Activated T-cell treated with anti-CD3 and anti-CD28 coated beads for 48 hours (primary cell): ENCODE measurements at places on chromosomes 2 and 18.

DNA sequence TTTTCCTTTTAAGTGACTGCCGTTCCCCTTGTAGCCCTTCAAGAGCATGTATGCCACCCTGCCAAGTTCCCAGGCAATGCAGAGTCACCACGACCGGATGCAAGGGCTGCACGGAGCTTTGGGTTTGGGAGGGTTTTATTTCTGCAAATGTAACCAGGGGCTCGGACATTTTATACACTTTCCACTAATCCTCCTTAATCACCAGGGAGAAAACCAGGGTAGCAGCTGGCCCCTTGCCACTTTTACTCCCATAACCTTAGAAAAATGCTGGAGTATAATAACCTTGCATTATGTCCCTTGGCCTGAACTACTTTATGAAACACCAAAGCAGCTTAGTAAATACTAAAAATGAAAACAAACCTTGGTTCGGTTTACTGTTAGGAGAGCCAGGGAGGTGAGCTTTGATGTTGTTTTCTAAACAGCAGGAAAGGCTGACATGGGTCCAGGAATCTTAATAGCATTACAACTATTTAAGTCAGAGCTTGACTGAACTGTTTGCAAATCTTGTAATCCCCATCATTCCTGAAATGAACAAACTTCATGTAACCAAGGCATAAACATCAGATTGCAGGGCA lies 152.8 kb upstream of the RIOK3 start:
- DNase-seq: no peak

DNA sequence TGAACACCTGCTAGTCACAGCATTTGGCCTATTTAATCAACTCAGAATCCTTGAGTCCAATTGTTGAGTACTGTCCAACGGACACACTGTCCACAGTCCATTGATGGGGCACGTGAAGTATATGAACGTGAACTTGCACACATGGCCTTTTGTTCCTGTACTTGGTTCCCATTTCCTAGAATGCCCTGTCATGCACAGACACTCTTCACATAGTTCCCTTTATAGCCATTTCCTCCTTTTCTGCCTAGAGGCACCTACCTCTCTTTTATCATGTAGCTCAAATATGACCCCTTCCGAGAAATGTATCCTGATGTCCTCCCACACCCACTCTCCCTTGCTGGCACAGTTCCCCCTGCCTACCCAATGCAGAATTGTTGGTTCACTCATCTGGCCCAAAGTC lies 8.7 kb upstream of the CRYGA start:
- DNase-seq: no peak

DNA sequence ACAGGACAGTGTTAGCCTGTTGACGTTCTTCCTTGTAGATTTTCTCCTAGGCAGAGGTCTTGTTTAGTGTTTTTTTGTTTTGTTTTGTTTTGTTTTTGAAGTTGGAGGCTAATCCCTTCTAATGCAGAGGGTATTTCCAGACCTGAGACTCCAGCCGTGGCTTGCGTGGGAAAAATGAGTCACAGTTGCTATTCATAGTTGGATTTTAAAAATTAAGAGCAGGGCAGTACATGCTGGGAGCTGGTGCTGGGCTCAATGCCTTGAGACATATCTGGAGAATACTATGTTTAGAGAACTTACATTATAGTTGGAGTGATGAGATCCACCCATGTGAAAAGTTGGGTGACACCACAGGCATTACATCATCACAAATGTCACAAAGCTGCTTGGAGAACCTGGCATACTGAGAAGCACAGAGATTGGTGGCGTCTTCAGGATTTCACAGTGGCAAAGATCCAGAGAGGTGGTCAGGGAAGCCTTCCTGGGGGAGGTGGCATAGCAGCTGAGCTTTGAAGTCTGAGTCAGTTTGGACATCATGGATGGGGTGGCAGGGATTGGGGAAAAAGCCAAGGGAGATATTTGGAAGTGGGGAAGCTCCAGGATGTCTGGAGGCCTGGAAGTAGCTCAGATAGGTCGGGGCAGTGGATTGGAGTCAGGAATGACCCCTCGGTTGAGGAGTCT lies 249.4 kb downstream of the LOXHD1 start:
- DNase-seq: no peak

- no peak for DNase-seq
Measured at GRCh38 chr2:198072655-198073054, 268.3 kb downstream of the PLCL1 start.

DNA sequence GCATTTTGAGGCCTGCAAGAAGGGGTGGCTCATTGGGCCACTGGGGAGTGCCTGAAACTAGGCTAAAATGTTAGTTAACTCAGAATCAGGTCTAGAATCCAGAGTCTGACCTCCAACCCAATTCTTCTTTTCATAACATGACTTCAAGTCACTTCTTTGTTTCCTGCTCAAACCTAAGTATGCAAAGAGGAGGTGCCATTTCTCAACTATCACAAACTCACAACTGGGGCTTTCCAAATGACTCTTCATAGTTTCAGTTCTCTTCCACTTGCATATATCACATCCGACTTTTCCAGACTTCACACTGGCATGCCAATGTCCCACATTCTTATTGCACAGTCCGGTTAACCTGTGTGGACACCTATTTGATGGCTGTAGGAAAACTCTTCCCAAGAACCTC lies 211.6 kb downstream of the TCF4 start:
- no peak for DNase-seq

- no peak for DNase-seq
Measured at GRCh38 chr2:11753886-11754699, 7.7 kb downstream of the LPIN1 start.

- no peak for DNase-seq
Measured at GRCh38 chr18:11985586-11985985, 4.3 kb downstream of the IMPA2 start.

GRCh38 chr2:214856137-214856536 lies 46.7 kb upstream of the BARD1 start:
- no peak for DNase-seq

DNA sequence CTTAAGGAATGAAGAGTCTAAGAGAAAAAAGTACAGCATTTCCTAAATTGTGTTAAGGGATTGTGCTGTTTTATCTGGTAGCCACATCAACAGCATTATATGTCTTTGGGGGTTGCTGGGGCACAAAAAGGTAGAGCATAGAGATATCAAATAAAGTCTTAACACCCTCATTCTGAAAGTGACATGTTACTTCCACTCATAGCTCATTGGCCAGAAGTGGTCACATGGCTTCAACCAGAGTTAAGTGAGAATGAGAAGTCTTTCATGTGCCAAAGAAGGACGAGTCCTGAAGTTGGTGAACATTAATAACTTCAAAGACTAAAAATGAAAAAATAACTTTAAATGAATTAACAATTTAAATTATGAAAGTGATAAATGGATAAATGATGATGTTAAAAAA lies 175.7 kb upstream of the ZEB2 start:
- DNase-seq: no peak

- no peak for DNase-seq
Measured at GRCh38 chr18:12005538-12006487, 24.5 kb downstream of the IMPA2 start.

- no peak for DNase-seq
Measured at GRCh38 chr2:177888581-177888980, 184.0 kb downstream of the PDE11A start.

DNA sequence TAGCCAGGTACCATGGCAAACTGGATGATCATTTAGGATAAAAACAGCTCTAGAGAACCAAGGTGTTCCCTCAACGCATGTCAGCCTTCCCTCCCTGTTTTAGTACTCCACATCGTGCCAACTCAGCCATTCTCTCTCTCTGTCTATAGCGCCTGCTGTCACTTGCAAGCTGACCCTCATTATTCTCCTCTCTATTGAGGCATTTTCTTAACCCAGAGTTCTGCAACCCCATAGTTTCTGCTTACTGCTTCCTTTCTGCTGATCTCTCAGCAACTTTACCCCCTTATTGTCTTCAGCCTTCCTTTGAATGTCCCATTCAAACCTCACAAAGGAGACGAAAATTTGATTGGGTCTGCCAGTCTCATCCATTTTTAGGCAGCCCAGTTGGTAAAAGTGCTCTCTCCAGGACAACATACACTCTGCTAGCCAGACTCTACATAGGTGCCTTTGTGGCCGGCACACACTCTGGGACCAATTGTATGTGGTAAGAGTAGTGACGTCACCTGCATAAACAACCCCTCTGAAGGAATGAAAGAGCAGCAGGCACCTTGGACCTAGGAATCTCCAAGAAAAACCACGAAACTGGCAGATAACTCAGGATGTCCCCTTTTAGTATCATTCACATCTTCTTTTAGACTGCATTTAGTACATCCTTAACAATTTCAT lies 367.2 kb upstream of the KCNH7 start:
- no peak for DNase-seq

DNA sequence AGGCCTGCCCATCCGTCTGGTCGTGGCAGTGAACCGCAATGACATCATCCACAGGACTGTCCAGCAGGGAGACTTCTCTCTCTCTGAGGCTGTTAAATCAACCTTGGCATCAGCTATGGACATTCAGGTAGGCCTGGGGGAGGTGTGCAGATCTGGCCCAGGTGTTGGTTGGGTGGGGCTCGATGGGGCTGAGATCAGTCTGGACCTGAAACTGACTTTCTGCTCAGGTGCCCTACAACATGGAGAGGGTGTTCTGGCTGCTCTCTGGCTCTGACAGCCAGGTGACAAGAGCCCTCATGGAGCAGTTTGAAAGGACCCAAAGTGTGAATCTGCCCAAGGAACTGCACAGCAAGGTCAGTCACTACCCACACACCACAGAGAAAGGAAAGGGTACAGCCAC lies 12.6 kb downstream of the THNSL2 start:
- no peak for DNase-seq

DNA sequence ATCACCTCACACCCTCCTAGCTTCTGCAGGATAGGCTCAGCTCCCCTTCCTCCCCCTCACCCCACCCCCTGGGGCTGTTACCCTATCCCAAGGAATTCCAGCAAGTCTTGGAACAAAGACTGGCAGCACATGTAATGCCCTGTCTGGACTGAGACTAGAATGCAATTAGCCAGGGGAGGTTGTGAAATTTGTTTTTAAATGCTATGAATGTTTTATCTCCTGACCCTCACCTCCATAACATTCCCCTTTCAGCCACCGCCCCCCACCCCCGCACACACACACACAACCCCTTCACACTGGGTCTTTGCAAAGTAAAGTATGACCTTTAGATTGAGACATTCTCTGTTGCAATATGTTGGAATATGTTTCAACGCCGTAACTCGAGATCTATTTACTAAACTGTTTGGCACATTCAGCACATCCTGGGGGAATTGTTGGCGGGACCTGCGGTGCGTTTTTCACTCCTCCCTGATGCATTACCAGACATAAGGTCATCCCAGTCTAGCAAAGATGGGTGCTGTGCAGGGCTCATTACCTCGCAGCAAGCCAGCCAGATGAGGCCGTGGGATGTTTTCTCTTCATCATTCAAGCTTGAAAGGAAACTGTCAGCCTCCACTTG lies 290.7 kb upstream of the SLC14A2 start:
- DNase-seq: no peak

DNA sequence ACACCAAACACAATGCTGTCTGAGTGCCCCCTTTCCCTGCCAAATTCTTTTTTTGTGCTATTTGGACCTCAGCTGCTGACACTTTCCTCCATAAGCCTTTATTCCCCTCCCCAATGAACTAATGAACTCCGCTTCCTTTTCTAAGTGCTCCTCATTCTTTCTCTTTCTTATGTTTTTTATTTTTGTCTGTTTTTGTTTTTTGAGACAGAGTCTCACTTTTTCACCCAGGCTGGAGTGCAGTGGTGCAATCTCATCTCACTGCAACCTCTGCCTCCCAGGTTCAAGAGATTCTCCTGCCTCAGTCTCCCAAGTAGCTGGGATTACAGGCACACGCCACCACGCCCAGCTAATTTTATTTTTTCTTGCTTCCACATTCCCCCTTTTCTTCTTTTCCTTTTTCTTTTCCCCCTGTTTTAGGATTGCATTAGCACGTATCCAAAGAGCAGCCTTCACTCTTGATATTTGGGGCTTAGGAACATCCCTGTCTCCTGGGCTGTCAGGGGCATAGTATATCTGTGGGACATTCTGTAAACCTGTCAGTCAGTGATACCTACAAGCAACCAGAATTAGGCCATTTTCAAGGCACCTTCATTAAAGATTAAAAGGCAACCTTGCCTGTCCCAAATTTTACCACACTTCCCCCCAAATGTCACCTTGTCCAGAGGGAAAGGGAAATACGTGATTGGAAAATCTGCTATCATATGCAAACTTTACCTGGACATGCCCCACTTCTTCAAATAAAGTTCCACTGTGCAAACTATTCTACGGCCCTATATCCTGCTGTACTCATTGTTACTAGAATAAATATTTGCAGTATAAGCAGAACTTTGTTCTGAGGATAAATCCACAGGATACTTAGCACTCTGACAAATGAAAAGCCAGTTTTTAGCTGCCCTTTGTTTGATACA lies 65.1 kb upstream of the ACSL3 start:
- no peak for DNase-seq

GRCh38 chr2:132415915-132416722 lies 486 bp upstream of the GPR39 start:
- DNase-seq: no peak

DNA sequence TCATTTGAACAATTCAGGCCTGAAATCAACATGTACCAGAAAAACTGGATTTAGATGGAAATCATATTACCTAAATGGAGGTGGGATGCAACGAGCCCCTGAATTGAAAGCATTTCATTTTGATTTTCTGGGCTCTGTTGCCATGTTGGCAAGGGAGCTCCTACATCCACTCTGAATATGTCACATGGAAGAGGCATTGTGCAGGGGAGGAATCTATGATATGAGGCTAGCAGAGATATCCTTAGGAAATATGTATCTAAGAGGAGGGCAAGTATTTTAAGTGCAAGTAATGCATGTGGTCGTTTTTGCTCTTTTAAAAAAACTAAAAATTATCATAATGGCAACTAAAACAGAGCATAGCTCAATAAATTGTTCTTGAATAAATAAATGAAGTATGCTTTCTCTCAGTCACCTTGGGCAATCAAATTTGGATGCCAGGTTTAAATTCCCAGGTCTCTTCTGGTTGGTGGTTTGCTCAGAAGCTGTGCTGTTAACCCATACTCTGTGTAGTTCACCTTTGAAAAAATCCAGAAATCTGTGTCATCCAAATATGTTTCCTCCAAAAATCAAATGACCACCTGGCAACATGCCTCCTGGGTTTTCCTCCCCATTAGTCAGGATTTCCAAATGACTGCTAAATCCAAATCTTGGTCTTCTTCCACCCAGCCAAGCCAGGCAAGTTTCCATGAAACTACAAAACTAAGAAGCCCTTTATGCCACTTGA lies 6.5 kb upstream of the LGALSL start:
- DNase-seq: no peak

- DNase-seq: no peak
Measured at GRCh38 chr18:825891-826585, 14.0 kb upstream of the YES1 start.

DNA sequence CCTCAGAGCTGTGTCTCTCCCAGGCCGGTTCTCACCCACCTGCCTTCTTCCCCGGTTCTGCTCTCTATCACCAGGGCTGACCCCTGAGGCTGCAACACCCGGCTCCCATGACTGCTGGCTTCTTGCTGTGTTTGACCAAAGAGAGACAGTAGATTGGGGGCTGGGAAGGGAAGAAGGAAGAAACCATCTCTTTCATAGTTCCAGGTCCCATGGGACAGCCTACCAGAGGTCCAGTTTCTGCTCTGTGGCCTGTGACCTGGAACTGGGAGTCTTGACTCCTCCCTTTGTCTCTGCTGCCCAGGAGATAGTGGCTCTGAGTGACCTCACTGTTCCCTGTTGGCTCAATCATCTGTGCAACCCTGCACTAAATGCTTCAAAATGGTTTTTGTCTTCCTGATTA lies 38.1 kb downstream of the ALPK2 start:
- DNase-seq: no peak
